ENCODE measurements at places on chromosomes 2 and 18.
A peak's percentile ranks its signal among the peaks of the same experiment; 100 is the strongest.

- ATAC-seq: no peak
Observed at GRCh38 chr2:222108497-222108896, 190.3 kb downstream of the PAX3 start.

DNA sequence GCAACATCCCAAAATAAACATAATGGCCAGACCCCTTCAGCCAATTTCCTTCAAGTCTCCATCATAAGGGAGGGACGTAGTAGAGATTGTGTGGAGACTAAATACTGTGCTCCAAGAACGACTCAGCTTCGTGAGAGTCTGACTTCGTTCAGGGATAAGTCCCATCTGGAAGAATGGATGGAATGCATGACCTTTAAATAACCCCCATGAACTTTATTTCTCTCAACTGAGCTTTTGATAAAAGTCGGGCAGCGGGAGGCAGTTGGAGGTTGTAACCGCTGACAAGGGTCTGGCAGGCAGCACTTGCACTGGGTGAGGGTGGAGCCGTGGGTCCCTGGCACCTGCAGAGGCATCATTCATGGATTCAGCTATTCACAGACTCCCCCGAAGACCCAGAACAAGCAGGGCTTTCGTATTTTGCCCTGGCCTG lies 115.9 kb downstream of the ZFP36L2 start:
- peak; percentile 45 for ATAC-seq

DNA sequence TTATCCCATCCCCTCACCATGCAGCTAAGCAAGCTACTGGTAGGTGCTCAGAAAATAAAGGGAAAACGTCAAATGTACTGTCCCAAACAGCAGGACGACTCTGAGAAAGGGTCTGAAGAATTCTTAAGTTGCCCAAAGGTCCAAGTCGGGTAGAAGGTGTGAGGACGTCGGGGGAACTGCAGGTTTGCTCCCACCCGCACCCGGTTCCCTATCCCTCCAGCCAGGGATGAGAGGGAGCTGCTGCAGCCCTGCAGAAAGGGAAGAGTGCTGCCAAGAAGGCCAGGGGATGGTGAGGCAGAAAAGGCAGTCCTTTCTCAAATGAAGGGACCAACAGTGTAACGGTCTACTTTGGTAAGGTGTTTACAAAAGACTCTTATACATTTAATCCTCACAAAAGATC lies 6.9 kb upstream of the UCN start:
- no peak for ATAC-seq

DNA sequence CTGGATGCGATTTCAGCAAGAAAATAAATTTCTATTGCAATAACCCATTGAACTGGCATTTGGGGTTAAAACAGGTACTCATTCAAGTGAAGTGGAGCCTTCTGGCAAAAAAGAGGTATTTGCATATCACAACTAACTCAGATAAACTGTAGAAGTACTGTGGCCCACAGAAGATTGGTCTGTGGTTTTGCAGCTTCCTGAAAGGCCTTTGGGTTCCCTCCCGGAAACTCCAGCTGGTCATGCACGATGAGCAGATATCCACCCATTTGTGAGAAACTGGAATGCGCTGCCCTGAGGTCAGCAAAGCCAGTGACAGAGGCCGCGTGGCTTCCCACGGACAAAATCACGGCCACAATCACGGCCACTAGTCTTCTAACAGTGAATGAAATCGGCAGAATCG lies 106.3 kb downstream of the EPHA4 start:
- ATAC-seq: no peak

DNA sequence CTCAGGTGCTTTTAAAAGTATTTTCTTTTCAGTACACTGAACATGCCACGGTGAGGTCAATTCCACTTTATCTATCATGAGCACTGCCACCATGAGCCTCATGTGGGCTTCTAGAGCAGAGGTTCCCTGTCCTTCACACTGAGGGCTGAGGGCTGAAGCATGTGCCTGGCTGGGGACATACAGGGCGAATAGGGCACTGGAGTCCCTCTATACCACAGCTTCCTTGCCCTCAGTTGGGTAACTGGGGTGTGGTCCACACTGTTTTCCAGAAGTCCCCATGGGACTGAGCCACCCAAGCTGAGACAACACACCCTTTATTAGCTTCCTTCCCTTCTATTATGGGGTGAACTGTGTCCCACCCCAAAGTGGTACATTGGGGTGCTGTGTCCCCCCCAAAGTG lies 172.2 kb upstream of the ID2 start:
- ATAC-seq: no peak

GRCh38 chr2:46651363-46652099 lies 172.2 kb downstream of the TMEM247 start:
- no peak for ATAC-seq

GRCh38 chr18:51151568-51152511 lies 45.6 kb downstream of the MEX3C start:
- ATAC-seq: no peak

GRCh38 chr18:44786688-44787087 lies 106.0 kb downstream of the SETBP1 start:
- ATAC-seq: no peak

DNA sequence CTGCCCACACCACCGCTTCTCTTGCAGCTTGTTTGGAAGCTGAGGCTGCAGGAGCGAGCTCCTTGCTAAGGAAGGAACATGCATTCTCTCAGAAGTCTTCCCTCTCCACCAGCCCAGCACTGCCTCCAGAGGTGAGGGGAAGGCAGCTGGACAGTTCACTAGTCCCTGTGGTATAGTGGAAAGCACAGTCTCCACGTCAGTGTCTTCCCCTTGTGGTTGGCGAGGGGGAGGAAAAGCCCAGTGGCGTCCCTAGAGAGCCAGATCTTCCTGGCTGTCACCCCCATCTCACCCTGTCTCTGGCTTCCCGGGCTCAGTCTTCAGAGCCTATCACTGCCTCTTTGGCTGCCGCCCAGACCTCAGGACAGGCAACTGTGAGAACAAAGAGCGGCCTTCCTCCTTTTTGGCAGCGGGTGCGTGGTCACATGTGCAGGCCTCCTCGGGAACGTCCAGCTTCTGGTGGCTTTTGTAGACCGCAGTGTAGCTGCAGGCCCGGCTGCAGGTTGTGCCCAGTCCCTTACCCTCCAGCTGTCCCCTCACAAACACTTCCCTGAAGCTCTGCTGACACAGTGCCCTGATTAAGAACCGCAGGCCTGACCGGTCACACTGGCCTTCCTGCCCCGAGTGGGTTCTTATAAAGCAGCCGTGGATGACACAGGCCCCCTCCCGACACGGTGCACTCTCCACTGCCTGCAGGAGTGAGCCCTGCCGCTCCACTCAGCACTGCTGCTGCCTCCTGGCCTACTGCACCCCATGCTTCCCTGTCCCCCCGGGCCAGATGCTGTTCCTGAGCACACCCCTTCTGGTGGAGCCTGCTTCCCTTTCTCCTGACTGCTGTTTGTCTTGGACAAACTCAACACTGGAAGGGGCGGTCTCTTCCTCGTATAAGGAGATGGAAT lies 90.9 kb downstream of the RNF144A start:
- peak; percentile 73 for ATAC-seq

GRCh38 chr18:22267697-22268096 lies 98.3 kb downstream of the GATA6 start:
- peak; percentile 48 for ATAC-seq

GRCh38 chr18:24954341-24954740 lies 397.6 kb downstream of the ZNF521 start:
- no peak for ATAC-seq

DNA sequence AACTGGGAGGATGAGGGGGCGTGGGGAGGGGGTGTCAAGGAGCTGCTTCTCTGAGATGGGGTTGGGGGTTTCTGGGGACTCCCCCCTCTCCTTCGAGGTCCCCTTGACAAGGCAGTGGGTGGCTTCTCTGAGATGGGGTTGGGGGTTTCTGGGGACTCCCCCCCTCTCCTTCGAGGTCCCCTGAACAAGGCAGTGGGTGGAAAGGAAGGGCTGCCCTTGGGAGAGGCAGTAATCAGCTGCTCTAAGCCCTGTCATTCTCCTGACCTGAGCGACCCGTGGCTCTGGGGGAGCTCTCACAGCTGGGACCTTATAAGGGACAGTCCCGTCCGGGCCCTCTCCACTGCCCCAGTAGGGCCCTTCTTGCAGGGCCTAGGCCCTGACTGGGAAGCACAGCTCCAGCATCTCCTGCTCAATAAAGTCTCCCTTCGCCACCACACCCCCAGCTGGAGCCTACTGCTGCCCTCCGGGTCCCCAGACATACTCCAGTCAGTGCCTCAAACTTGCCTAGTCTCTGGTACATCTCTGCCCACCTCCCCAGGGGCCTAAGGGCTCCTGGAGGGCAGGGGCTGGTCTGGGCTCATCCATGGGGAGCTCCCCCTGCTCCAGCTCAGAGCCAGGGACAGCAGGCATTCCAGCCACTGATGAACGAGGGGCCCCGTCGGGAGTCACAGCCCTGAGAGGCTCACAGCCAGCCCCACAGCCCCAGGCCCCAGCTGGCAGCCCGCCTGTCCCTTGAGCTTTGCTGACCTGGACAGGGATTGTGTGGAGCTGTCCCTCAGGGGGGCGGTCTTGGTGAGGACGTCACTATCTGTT lies 2.8 kb downstream of the GAREM2 start:
- no peak for ATAC-seq

GRCh38 chr18:45920367-45920766 lies 46.8 kb downstream of the EPG5 start:
- ATAC-seq: peak; percentile 36

DNA sequence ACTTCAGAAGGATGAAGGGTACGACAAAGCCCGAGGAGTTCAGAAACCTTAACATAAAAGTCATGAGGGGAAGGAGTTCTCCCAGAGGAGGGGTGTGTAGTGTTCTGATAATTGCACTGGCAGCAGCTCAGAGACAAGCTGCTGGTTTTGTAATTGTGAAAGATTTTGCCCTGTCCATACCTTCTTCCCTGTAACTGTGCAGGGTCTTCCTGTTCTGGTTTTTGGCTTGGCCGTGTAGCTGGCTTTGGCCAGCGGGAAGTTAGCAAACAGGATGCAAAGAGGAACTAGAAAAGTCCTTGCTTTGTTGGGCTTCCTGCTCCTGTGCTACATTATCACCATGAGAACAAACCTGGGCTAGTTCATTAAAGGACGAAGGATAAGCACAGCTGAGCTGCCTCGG lies 160.8 kb downstream of the LPIN1 start:
- ATAC-seq: no peak

GRCh38 chr2:75587954-75588587 lies 27.3 kb upstream of the EVA1A start:
- ATAC-seq: no peak

DNA sequence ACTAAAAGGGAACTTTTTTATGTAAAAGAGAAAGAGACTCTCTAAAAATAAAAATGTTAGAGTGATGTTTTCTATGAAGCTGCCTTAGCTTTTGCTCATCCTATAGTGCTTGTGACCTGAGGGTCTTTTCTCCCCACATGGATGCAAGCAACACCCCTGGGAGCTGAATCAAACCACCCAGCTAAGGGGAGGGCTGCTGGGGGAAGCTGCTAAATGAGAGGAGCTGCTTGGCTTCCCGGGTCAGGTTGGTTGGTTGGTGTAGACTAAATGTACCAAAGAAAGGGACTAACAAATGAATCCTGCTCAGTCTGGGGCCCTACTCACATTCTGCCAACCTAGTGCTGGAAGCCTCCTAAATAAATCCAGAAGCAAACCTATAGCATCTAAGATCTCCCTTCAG lies 35.0 kb downstream of the AFF3 start:
- no peak for ATAC-seq

- ATAC-seq: no peak
Observed at GRCh38 chr18:49582579-49582978, 20.7 kb downstream of the LIPG start.

- ATAC-seq: peak; percentile 32
Observed at GRCh38 chr18:48133671-48134251, 203.3 kb upstream of the SMAD2 start.

GRCh38 chr18:26791676-26792075 lies 73.8 kb downstream of the AQP4 start:
- ATAC-seq: no peak

GRCh38 chr18:28690100-28690499 lies 513.2 kb upstream of the CDH2 start:
- ATAC-seq: no peak

- peak; percentile 61 for ATAC-seq
Observed at GRCh38 chr2:214019229-214019972, 391.5 kb upstream of the VWC2L start.

DNA sequence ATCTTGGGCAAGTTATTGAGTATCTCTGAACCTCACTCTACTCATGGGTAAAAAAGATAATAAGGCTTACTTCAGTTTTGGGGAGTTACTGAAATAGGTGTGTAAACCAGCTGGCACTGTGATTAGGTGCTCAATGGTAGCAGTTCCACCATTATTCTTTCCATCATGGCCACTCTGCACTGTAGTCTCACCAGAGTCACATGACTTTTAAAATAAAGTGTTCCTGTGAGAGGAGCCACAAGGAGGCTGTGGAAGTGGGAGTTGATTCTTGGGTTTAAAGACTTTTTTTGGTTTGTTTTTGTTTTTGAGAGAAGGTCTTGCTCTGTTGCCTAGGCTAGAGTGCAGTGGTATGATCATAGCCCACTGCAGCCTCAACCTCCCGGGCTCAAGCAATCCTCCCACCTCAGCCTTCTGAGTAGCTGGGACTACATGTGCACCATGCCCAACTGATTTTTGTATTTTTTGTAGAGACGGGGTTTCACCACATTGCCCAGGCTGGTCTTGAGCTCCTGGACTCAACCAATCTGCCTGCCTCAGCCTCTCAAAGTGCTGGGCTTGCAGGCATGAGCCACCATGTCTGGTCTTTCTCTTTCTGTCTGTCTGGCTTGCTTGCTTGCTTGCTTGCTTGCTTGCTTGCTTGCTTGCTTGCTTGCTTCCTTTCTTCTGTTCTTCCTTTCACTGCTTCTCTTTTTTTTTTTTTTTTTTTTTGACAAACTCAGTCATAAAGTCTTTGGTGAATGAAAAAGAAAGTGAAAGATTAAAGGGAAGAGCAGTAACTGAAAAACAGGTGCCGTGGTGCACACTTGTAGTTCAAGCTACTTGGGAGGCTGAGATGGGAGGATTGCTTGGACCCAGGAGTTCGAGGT lies 21.2 kb upstream of the ACVR1 start:
- ATAC-seq: no peak

DNA sequence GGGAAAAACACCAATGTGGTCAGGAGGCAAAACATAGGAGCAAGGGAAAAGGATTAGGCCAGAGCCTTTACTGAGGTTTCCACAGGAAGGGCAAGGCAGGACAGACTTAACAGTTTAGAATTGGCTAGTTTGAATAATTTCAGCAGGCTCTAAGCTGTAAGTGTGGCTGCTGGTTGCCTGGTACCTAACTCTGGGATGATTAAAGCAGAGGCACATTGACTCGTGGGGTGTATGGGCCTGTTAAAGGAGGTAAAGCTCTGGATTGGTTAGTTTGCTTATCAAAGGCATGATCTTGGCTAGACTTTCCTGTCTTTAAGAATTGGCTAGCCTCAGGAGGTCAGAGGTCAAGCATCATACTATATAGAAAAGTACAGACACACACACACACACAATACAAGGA lies 132.6 kb downstream of the SPAG16 start:
- ATAC-seq: no peak
